Right atrium auricular region (tissue), 2 donors: ENCODE measurements at places on chromosomes 16 and 17. TPM values are rescaled to one million over a fixed set of nuclear protein-coding genes. Genes with fewer than 3 reads are reported as not detected.
A peak's percentile ranks its signal among the peaks of the same experiment; 100 is the strongest.

GRCh38 chr17:81582749-81583148, 30.6 kb upstream of the FAAP100 start:
- H3K4me1 ChIP-seq = peaks cover 24% of the 10 kb centered on the region
- no peak for DNase-seq
- no peak overlapping the region for H3K27ac ChIP-seq
- peaks cover 50% of the 10 kb centered on the region for H3K36me3 ChIP-seq
- H3K4me3 ChIP-seq = no peak overlapping the region
- H3K27me3 ChIP-seq = no peaks in the 10 kb centered on the region

DNA sequence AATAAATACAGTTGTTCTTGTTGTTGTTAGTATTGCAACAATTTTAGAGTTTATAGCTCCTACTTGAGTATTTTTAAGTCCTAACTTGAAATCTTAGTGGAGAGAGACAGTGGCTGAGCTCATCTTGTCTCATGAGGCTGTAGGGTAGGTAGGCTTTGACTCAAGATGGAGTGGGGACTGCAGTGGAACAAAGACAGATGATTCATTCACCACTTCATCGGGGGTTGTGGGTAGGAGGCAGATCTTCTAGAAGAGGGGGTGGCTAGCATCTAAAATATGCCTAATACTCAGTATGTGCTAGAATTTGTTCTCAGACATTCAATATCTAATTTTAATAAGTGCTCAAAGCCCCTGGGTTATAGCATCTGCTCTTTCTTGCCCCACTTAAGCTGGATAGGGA, 13.1 kb upstream of the MMD start:
- DNase-seq = no peak
- no peaks in the 10 kb centered on the region for H3K27me3 ChIP-seq
- no peaks in the 10 kb centered on the region for H3K36me3 ChIP-seq
- H3K4me3 ChIP-seq = no peak overlapping the region
- H3K27ac ChIP-seq = no peak overlapping the region

DNA sequence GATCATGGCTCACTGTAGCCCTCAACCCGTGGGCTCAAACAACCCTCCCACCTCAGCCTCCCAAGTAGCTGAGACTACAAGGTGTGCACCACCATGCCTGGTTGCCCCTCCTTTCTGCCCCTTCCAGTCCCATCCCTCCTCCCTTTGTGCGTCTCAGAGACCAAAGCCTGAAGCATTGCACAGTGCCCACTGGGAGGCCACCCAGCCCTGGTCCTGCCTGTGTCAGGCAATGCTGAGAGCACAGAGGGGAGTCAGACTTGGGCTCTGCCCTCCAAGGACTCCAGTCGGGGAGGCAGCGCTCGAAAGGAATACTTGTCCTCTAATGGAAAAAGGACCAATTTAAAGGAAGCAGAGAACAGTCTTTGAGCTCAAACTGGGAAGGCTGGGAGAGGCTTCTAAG, 20.4 kb downstream of the RAI1 start:
- H3K36me3 ChIP-seq = no peaks in the 10 kb centered on the region
- H3K27ac ChIP-seq = peak overlapping the region; percentile 28
- no peaks in the 10 kb centered on the region for H3K27me3 ChIP-seq
- no peaks in the 10 kb centered on the region for H3K4me1 ChIP-seq
- no peak for DNase-seq
- no peak overlapping the region for H3K4me3 ChIP-seq

- peak overlapping the region; percentile 26 for H3K4me3 ChIP-seq
- DNase-seq = no peak
- H3K27ac ChIP-seq = no peak overlapping the region
- peaks cover 52% of the 10 kb centered on the region for H3K36me3 ChIP-seq
- H3K27me3 ChIP-seq = no peaks in the 10 kb centered on the region
These were observed 5.4 kb upstream of the SLC5A2 start for GRCh38 chr16:31477220-31478216.

DNA sequence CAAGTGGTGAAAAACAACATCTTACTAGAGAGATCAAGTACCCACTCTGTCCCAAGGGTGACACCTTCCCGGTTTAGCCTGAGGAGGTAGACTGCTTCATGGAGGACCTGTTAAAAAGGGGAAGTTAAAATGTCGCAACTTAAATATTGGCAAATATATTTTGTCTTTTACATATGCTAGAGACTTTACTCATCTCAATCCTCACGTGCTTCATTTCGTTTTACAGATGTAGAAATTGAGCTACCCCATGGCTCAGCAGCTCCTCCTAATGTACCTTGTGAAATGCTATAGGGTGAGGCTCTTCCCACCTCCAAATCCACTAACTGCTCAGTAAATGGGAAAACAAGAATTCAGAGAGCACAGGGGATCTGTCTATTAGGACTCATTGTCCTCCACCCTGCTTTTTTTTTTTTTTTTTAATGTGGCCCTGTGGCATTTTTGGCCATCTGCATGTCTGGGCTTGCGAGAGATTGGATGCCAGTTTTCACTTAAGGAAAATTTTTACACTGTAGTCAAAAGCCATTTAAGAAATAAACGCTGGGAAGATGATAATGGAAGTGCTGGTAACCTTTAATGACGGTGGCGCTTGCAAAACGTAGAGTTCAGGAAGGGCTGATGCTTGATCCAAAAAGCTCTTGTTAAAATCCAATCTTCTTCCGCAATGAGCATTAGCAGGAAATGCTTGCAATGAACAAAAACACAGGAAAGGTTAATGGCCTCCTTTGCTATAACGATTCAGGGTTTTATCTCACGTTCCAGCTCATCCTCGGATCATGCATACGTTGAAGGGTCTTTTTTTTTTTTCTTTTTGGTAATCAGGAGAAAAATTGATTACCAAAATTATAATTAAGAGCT, 39.8 kb downstream of the HSBP1 start:
- no peaks in the 10 kb centered on the region for H3K36me3 ChIP-seq
- H3K27me3 ChIP-seq = no peaks in the 10 kb centered on the region
- no peak overlapping the region for H3K27ac ChIP-seq
- H3K4me1 ChIP-seq = no peaks in the 10 kb centered on the region
- H3K4me3 ChIP-seq = no peak overlapping the region
- peak; percentile 34 for DNase-seq

- H3K27ac ChIP-seq = no peak overlapping the region
- H3K4me3 ChIP-seq = no peak overlapping the region
- no peaks in the 10 kb centered on the region for H3K27me3 ChIP-seq
- no peaks in the 10 kb centered on the region for H3K36me3 ChIP-seq
- no peak for DNase-seq
These were observed 45.0 kb upstream of the CLEC19A start for GRCh38 chr16:19240494-19240893.

DNA sequence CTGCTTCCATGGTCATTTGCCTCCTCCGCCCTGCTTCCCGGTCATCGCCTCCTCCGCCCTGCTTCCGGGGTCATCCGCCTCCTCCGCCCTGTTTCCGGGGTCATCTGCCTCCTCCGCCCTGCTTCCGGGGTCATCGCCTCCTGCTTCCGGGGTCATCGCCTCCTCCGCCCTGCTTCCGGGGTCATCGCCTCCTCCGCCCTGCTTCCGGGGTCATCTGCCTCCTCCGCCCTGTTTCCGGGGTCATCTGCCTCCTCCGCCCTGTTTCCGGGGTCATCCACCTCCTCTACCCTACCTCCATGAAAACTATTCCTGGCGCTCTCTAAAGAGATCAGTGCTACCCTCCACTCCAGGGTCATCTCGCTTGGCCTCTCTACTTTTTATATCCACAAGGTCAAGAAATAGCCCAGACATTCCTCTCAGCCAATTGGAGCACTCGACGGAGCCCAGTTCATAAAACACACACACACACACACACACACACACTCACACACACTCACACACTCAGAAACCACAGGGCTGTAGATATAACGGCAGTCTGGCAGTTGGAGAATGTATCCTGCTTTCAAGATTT, 44.8 kb downstream of the TRARG1 start:
- no peaks in the 10 kb centered on the region for H3K27me3 ChIP-seq
- H3K4me1 ChIP-seq = no peaks in the 10 kb centered on the region
- no peak overlapping the region for H3K27ac ChIP-seq
- DNase-seq = no peak
- no peak overlapping the region for H3K4me3 ChIP-seq

- peaks cover 57% of the 10 kb centered on the region for H3K4me1 ChIP-seq
- no peak overlapping the region for H3K4me3 ChIP-seq
- H3K27me3 ChIP-seq = no peaks in the 10 kb centered on the region
- DNase-seq = no peak
These were observed 5.5 kb upstream of the SREBF1 start for GRCh38 chr17:17842111-17842876.

DNA sequence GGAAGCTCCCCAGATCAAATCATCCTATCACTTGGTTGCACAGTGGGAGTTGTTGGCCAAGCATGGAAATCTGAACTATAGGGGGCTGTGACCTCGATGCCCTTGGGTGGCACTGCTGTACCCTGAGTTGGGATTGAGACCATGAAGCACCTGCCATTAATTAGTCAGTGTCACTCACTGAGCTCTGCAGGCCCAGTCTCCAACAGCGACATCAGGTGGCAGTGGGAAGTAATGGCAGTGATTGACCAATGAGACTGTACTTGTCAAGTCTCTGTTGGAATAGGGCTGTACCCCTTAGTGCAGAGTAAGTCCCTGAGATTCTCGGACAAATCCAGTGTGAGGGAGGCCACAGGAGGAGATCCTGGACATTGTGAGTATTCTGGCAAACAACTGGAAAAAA, 118.0 kb upstream of the RPL38 start:
- H3K27me3 ChIP-seq = no peaks in the 10 kb centered on the region
- H3K4me1 ChIP-seq = no peaks in the 10 kb centered on the region
- no peak overlapping the region for H3K4me3 ChIP-seq
- H3K36me3 ChIP-seq = no peaks in the 10 kb centered on the region

- H3K27me3 ChIP-seq = no peaks in the 10 kb centered on the region
- peak within 1 kb of the TSS; percentile 65 for H3K4me3 ChIP-seq
- no peaks in the 10 kb centered on the region for H3K36me3 ChIP-seq
- DNase-seq = peak; percentile 78
These were observed at the start of gene COPZ2 for GRCh38 chr17:48037036-48037837. TSS of gene COPZ2 (minus strand) at chr17:48037797. CDS start at chr17:48037777, 20 bp downstream.

GRCh38 chr17:41551365-41551764, 20.5 kb downstream of the KRT9 start:
- H3K27ac ChIP-seq = no peak overlapping the region
- no peaks in the 10 kb centered on the region for H3K4me1 ChIP-seq
- H3K4me3 ChIP-seq = no peak overlapping the region
- H3K27me3 ChIP-seq = no peaks in the 10 kb centered on the region
- H3K36me3 ChIP-seq = no peaks in the 10 kb centered on the region

GRCh38 chr16:67170168-67170948, at the start of gene NOL3:
TSS of gene NOL3 (plus strand) at chr16:67170538.
- peak within 1 kb of the TSS; percentile 59 for H3K4me3 ChIP-seq
- H3K36me3 ChIP-seq = no peaks in the 10 kb centered on the region
- peak; percentile 91 for DNase-seq
- peaks cover 68% of the 10 kb centered on the region for H3K4me1 ChIP-seq
- H3K27me3 ChIP-seq = no peaks in the 10 kb centered on the region

GRCh38 chr17:79913451-79913850, 74.2 kb upstream of the CBX4 start:
- H3K4me3 ChIP-seq = no peak overlapping the region
- no peak overlapping the region for H3K27ac ChIP-seq
- H3K27me3 ChIP-seq = no peaks in the 10 kb centered on the region
- H3K36me3 ChIP-seq = no peaks in the 10 kb centered on the region
- no peaks in the 10 kb centered on the region for H3K4me1 ChIP-seq

- H3K4me1 ChIP-seq = no peaks in the 10 kb centered on the region
- H3K27ac ChIP-seq = no peak overlapping the region
- DNase-seq = no peak
- no peak overlapping the region for H3K4me3 ChIP-seq
These were observed 10.1 kb upstream of the TANC2 start for GRCh38 chr17:62955841-62956352.

DNA sequence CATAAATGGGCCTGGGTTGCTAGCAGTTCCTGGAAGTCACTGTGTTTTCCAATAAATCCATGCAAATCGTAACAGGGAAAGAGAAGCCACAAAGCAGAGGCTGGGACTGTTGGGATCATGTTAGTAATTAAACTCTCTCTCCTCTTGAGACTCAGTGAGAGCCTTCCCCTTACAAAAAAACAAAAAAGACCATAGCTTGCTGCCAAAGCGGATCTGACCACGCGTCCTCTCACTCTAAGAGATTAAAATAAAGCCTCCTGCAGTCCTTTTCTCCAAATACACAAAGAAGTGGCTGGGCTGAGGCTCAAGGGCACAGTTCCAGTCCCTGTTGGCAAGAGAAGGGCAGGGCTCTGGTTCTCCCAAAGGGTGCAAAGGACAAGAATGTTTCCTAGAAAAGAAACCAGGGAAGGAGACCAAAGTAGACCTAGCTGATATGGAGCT, 38.5 kb downstream of the PIGL start:
- H3K36me3 ChIP-seq = no peaks in the 10 kb centered on the region
- no peaks in the 10 kb centered on the region for H3K27me3 ChIP-seq
- no peak overlapping the region for H3K4me3 ChIP-seq
- peak overlapping the region; percentile 14 for H3K27ac ChIP-seq

- no peak for DNase-seq
- no peaks in the 10 kb centered on the region for H3K36me3 ChIP-seq
- H3K27me3 ChIP-seq = no peaks in the 10 kb centered on the region
- no peak overlapping the region for H3K27ac ChIP-seq
These were observed 18.4 kb downstream of the TOX3 start for GRCh38 chr16:52528393-52529065.

DNA sequence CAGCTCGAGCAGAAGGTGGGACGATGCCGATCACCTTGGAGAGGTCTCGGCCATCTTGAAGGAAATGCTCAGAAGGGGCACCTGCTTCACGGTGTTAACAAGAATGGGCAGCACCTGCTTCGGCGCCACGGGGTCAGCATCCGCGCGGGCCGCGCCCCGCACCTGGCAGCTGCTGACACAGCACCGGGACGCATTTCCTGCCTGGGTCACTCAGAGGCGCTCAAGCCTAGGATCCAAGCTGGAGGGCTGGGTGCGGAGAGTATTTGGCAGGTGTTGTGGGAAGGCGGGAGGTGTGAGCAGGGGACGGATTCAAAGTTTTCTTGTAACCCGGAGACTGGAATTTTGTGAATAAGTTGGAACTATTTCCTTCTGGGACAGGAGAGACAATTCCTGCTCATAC, 39.3 kb upstream of the AKTIP start:
- H3K27ac ChIP-seq = no peak overlapping the region
- H3K4me3 ChIP-seq = no peak overlapping the region
- no peaks in the 10 kb centered on the region for H3K36me3 ChIP-seq
- H3K4me1 ChIP-seq = no peaks in the 10 kb centered on the region
- DNase-seq = no peak

GRCh38 chr16:13883276-13883675, 36.7 kb upstream of the ERCC4 start:
- DNase-seq = no peak
- no peaks in the 10 kb centered on the region for H3K36me3 ChIP-seq
- no peak overlapping the region for H3K4me3 ChIP-seq
- no peak overlapping the region for H3K27ac ChIP-seq
- no peaks in the 10 kb centered on the region for H3K4me1 ChIP-seq

Gene CES3
- 0.89 TPM for total RNA-seq

Gene TEX19
- total RNA-seq = not detected

Gene PLA2G10
- not detected for total RNA-seq

Gene TMEM170A
- 13.4 TPM for total RNA-seq

Gene MAP2K6
- 0.90 TPM for total RNA-seq

Gene OR3A2
- total RNA-seq = not detected

Gene MMP25
- 0.30 TPM for total RNA-seq

Gene PIK3R6
- 0.51 TPM for total RNA-seq

Gene MT1E
- 129 TPM for total RNA-seq

Gene CCL8
- 0.52 TPM for total RNA-seq

Gene TBC1D3
- not detected for total RNA-seq

Gene ETV4
- 5.0 TPM for total RNA-seq

Gene TPSG1
- total RNA-seq = not detected

Gene TUBD1
- 8.0 TPM for total RNA-seq

Gene CDH3
- total RNA-seq = 1.7 TPM
